ENCODE measurements at places on chromosomes 5 and 9.

GRCh38 chr5:159341906-159342310 lies 11.6 kb upstream of the IL12B start:
- peak; percentile 87 for DNase-seq

- no peak for DNase-seq
Observed at GRCh38 chr9:83538172-83538889, at the start of gene FRMD3. FRMD3 (minus strand) TSS chr9:83538401; CDS start chr9:83538231, 170 bp downstream.

GRCh38 chr5:33890131-33891032 lies 1.4 kb downstream of the ADAMTS12 start:
- DNase-seq = no peak

DNA sequence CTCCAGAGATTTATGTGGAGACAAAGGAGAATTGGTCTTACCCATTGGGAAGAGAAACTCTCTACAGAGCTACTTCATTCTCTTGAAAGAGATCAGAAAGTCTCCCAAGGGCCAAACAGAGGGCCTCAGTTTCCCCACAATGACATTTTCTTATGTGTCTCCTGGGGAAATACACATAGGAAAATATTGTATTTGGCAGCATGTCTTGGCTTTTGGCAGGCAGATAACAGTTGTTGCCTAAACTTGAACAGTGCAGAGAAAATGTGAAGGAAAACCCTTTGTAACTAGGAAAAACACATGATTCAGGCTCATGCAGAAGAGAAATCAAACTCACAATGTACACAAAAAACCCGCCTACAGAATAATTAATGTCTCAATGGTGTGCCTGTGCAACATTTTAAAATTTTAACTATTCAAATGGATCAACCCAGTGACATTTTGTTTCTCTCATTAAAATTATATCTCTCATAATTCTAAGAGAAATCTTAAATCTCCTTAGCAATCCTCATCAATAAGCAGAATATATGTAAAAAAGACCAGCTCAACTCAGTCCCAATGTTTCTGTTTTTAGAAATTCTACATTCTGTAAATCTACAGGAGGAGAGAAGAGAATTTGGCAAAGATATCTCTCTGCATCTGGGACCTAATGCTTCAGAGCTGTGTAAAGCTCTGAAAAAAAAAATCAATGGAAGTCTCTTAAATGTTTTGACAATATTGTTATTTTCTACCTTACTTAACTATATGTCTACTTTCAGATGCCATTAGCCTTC lies 205.1 kb downstream of the ADAMTSL1 start:
- no peak for DNase-seq

GRCh38 chr9:2676466-2676865 lies 40.8 kb upstream of the KCNV2 start:
- DNase-seq = no peak

GRCh38 chr9:73370053-73370452 lies 218.4 kb downstream of the ANXA1 start:
- no peak for DNase-seq

- no peak for DNase-seq
Observed at GRCh38 chr5:59517926-59518585, 375.5 kb downstream of the PDE4D start.
